Urinary bladder (tissue), 4 donors: ENCODE measurements at places on chromosomes 5 and 9. TPM values are rescaled to one million over a fixed set of nuclear protein-coding genes. Genes with fewer than 3 reads are reported as not detected.

DOCK2 gene
- 19.1 TPM for total RNA-seq

ZNF879 gene
- 11.9 TPM for total RNA-seq

AMACR gene
- total RNA-seq = 16.2 TPM

GAPVD1 gene
- 77.6 TPM for total RNA-seq

LCN6 gene
- not detected for total RNA-seq

PCDHGA10 gene
- 12.3 TPM for total RNA-seq

DNA sequence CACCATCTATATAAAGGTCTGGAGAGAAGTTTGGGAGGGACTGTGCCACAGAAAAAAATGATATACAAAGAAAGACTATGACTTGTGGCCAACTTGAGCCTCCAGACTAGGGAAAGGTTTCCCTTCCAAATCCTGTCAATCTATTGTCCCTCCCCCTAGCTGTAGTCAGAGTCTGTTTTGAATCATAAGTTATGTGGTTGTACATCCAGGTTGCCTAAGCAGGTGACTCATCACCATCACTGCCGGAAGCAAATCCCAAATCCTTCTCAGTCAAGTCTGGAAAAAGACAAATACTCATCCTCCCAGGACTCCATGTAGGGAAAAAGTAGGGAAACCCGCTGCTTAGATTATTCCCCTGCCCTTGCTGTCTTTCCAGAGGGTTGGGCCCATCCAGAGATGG, 235.7 kb downstream of the CDK5RAP2 start:
- no peak for DNase-seq

- DNase-seq = no peak
These were observed 16.0 kb upstream of the COL15A1 start for GRCh38 chr9:98927724-98928123.

GRCh38 chr9:121439711-121440664, 59.7 kb downstream of the GGTA1 start:
- no peak for DNase-seq

GRCh38 chr5:67161767-67162166, 34.8 kb downstream of the CD180 start:
- no peak for DNase-seq

- no peak for DNase-seq
These were observed 1.8 kb upstream of the BHMT start for GRCh38 chr5:79109527-79110492.

- DNase-seq = no peak
These were observed 35.1 kb downstream of the POLK start for GRCh38 chr5:75546830-75547229.

DNA sequence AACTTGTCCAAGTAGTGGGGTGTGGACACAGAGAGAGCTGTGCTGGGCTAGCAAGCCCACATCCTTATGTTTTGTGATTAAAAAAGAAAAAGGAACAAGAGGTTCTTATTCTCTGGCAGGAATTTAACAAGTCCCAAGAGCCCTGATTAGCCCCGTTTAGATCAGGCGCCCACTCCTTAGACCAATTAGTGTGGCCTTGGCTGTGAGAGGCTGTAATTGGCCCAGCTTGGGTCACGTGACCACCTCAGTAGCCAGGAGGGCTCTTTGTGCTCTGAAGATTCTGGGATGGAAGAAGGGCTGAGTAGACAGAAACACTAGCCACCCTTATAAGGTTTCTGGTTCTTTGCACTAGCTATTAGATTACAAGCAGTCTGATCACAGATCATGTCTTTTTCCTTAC, 31.1 kb downstream of the GCNT4 start:
- DNase-seq = no peak

DNA sequence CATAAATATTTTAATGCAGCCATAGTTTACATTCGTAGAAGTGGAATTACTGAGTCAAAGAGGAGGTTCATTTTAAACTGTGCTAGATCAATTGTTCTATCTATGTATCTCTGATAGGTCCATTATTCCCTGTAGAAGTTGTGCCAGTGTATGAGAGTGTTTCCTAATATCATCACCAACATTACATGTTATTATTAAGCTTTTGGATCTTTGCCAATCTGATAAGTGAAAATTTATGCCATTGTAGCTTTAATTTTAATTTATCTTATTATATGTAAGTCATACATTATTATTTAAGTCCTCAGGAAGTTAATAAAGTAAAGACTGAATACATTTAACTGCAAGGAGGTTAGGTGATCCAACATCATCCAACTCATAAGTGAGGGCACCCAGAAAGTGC, 10.9 kb upstream of the GAS1 start:
- DNase-seq = no peak

DNA sequence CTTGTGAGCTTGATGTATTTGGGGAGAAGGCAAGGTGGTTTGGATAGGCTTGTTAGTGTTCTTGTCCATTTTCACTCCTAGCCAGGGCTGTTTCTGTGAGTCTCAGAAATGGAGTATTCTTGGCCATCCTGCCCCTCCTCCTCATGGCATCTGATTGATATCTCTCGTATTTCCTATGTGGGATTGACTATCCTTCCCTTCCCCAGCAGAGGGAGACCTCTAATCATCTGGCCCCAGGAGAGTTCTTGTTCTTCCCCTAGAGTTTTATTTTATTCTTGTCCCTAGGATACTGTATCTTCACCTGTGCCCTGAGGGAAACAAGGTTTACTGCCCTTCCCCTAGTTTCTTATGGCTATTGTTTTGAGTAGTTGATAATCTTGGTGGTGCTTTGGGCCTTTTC, 114.4 kb downstream of the VPS13A start:
- no peak for DNase-seq

- DNase-seq = no peak
These were observed 59.4 kb upstream of the C5orf46 start for GRCh38 chr5:147965715-147966114.

- peak; percentile 66 for DNase-seq
These were observed at the start of gene PNPLA7 for GRCh38 chr9:137550231-137550621. PNPLA7 (minus strand) TSS chr9:137550402; CDS start chr9:137550197, 205 bp downstream.

GRCh38 chr5:72071906-72072305, 35.4 kb upstream of the MAP1B start:
- no peak for DNase-seq

GRCh38 chr5:17438027-17438426, 60.0 kb upstream of the TAF11L2 start:
- no peak for DNase-seq

DNA sequence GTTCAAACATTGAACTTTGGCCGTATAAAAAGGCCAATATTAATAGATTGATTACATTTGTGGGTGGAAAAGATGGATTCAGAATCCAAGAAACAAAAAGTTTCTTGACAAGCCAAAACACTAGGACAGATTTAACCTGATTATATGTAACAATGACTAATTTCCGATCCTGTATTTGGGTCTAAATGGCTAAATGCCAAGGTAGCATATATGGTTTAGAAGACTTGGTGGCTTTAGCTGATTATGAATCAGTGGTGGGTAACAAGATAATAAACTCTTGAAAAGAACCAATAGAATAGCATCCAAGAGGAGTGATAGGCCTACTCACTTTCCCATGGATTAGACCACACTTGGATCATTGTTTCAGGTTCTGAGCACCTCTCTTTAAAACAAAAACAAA, 21.8 kb upstream of the ANP32B start:
- DNase-seq = no peak

DNA sequence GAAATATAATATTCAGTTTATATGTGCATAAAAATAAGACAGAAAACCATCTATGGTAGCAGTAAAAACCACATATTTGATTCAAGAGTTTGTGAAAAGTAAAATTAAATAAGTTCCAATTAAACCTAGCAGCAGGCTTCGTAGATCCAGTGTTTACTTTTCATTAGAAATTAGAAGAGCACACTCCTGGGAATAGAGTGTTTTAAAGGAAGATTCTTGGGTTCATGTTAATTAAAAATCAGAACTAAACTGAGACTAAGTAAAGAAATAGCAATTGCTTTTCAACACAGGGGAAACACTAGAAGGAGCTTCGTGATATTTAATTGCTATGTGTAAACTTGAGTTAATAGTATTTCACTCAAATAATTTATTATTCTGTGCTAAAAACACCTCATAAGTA, 1097.8 kb upstream of the CDH18 start:
- DNase-seq = no peak

- no peak for DNase-seq
These were observed 593.5 kb downstream of the CETN3 start for GRCh38 chr5:89816038-89816437.

- no peak for DNase-seq
These were observed 336.6 kb downstream of the CWC27 start for GRCh38 chr5:65105301-65105700.

DNA sequence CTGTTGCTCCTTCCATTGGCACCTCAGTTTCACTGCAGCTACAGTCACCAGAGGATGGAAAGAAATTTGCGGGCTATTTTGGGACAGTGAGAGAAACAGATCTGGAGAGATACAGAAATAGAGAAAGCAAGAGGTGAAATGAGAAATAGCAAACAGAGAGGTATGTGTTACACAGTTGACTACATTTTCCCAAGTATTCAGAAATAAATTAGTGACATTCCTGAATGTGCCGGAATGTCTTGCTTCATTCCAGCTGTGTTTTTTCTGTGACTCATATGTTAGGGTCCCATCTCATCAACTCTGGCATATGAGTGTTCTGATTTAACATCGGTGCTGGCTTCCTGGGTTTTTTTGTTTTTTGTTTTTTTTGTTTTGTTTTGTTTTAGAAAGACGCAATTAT, 63.8 kb upstream of the ZNF462 start:
- DNase-seq = no peak

DNA sequence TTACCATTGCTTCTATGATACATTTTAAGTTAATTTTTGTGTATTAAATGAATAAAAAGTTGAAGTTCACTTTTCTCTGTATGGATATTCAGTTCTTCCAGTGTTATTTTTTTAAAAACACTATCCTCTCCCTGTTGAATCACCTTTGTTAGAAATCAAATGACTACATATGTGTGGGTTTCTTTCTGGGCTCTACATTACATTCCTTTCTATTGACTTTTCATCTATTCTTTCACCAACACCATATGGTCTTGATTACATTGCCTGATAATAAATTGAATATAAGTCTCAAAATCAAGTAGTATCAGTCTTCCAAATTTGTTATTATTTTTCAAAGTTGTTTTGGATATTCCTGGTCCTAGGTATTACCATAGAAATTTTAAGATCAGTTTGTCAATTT, 7.3 kb upstream of the RASEF start:
- DNase-seq = no peak

DNA sequence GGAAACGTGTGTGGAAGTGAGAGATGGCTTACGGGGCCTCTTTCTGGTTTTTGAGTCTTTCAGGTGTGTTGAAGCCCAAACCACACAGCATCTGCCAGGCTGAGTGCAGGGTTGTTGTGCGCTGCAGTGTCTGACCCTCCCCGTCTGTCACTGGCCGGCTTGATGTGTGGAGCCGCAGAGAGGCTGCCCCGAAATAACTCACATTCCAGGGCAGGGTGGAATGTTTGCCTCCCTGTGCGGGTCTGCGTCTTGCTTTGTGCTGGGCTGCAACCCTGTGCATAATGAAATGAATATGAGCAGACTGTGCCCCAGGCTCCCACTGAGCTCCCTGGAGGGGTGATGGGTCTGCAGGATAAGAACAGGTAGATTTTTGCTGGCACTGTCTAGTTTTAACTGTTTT, 9.9 kb upstream of the PLEKHG4B start:
- no peak for DNase-seq

GRCh38 chr9:112819635-112820496, 69.3 kb downstream of the SNX30 start:
- peak; percentile 46 for DNase-seq

DNA sequence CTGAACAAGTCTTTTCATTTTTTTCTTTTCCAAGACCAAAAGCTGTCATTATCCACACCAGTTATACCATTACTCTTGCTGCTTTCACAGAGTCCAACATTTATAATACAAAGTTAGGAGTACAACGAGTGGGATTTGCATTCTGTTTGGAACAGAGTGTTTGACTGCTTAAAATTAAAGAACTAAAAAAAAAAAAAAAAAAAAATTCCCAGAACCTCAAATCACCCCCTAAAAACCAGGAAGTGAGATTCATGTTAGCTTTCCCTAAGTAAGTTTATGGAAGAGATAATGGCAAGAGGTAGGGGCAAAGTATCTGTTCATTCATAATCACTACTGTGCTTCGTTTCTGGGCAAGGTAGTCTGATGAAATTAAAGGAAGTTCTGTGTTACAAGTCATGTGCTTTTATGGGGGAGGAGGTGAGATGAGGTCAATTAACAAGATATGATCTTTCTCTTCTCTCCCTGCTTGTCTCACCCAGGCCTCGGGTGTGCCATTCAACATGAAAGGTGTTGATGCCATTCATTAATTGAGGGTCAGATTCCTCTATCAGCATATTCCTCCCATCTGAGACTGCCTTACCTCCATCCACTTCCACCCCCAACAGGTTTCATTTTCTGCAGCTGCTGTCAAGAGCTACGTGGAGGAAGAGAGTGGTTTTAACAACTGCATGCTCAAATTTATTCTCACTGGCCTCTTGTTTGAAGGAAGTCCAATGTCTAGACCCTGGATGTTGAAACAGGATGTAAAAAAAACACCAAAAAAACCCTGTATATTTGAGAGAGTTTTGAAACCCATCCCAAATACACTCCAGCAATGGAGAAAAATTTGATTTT, 58.1 kb downstream of the MARCHF3 start:
- no peak for DNase-seq

DNA sequence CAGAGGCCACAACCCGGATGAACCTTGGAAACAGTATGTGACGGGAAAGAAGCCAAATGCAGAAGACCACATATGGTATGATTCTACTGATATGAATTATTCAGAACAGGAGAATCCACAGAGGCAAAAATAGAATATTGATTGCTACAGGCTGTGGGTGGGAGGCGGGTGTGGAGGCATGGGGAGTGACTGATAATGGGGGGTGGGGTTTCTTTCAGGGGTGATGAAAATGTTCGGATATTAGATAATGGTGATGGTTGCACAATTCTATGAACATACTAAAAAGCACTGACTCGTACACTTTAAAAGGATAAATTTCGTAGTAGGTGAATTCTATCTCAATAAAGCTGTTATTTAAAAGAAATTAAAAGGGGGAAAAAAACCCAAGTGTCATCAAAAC, 10.7 kb downstream of the IL4 start:
- no peak for DNase-seq

DNA sequence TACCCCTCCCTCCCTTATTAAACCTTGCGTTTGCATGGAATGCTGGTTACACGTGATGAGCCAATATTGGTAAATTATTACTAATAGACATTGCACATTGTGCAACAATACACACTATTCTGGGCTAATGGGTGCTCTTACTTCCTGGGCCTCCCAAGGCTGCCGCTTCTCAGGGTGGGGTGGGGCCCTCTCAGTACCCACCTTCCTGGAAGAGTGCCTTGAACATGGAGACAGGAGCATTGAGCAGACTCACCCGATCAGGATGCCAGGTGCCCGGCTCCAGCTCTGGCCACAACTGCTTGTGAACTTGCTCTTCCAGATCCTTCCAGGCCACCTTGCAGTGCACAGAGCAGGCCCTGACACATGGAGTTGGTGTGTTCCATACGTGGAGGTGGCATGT, 24.7 kb upstream of the CEP72 start:
- DNase-seq = no peak

- no peak for DNase-seq
These were observed 66.3 kb downstream of the ANKRD55 start for GRCh38 chr5:56166671-56167385.

GRCh38 chr5:72722792-72723452, 93.5 kb upstream of the TNPO1 start:
- no peak for DNase-seq

- no peak for DNase-seq
These were observed 10.9 kb downstream of the PTCH1 start for GRCh38 chr9:95505717-95506427.
